Body of pancreas (tissue), 4 donors: ENCODE measurements at places on chromosomes 12 and 14. TPM values are rescaled to one million over a fixed set of nuclear protein-coding genes. Genes with fewer than 3 reads are reported as not detected.
A peak's percentile ranks its signal among the peaks of the same experiment; 100 is the strongest.

GRCh38 chr12:62802984-62803383 lies 132.0 kb downstream of the PPM1H start:
- no peaks in the 10 kb centered on the region for H3K36me3 ChIP-seq
- no peak overlapping the region for H3K27ac ChIP-seq
- H3K4me1 ChIP-seq: no peaks in the 10 kb centered on the region
- no peak for DNase-seq

DNA sequence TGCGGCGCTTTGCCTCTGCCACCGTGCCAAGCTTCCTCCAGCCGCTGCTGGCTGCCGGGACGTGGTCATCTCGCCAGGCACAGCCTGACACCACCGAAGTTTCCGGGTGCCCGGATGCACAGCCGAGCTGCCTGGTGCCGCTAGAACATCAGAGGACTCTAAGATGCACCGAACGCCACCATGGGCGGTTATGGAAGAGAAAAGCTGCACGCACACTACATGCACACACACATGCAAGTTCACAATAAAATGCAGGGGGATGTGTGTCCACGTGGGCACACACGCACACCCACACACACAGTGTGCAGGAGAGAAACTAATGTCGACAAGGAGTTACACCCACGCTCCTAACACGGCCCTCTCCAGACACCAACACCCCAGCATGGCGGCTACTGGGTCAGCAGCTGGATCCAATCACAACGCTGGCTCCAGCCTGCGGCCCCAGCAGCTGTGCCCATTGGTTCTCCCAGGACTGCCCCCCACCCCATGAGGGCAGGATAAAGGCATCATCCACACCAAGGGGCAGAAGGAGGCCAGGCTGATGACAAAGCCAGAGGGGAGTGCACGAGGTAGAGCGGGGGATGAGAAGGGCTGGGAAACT lies 82.7 kb downstream of the BCL11B start:
- H3K4me1 ChIP-seq: peaks cover 11% of the 10 kb centered on the region
- no peak overlapping the region for H3K4me3 ChIP-seq
- no peaks in the 10 kb centered on the region for H3K27me3 ChIP-seq

The MIP gene
- total RNA-seq: not detected

The C1S gene
- total RNA-seq: 105 TPM

- no peak overlapping the region for H3K4me3 ChIP-seq
- H3K36me3 ChIP-seq: no peaks in the 10 kb centered on the region
- DNase-seq: no peak
- H3K27ac ChIP-seq: no peak overlapping the region
- no peaks in the 10 kb centered on the region for H3K27me3 ChIP-seq
These were observed 231.7 kb upstream of the PRKD1 start for GRCh38 chr14:30159374-30159773.

DNA sequence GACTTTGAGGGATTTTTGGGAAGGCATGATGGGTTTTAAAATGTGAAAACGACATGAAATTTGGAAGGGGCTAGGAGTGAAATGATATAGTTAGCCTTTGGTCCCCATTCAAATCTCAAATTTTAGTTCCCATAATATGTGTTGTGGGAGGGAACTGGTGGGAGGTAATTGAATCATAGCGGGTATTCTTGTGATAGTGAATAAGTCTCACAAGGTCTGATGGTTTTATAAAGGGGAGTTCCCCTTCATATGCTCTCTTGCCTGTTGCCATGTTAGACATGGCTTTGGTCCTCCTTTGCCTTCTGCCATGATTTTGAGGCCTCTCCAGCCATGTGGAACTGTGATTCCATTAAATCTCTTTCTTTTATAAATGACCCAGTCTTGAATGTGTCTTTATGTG lies 72.8 kb downstream of the SLC16A7 start:
- no peak overlapping the region for H3K4me3 ChIP-seq
- H3K27ac ChIP-seq: no peak overlapping the region
- DNase-seq: no peak
- no peaks in the 10 kb centered on the region for H3K36me3 ChIP-seq

GRCh38 chr12:3200032-3200617 lies 122.9 kb downstream of the TSPAN9 start:
- H3K27me3 ChIP-seq: no peaks in the 10 kb centered on the region
- no peaks in the 10 kb centered on the region for H3K36me3 ChIP-seq
- peak; percentile 24 for DNase-seq
- H3K27ac ChIP-seq: no peak overlapping the region
- no peak overlapping the region for H3K4me3 ChIP-seq

DNA sequence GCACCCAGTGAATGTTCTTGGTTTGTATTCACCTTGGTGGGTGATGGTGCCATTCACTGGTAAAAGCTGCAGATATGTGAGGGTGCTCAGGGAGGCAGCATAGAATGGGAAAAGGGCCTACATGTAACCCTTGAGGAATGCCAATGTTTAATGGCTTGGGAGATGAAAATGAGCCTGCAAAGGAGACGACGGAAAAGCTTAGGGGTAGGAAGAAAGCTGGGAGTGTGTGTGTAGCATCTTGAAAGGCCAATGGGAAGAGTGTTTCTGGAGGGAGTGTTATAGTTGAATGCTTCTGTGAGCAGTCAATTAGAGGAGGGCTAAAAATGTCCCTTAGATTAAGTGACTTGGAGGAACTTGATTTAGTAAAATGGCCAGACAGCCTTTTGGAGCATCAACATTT lies 24.9 kb downstream of the PPM1A start:
- H3K27me3 ChIP-seq: no peaks in the 10 kb centered on the region
- H3K4me3 ChIP-seq: no peak overlapping the region
- no peak overlapping the region for H3K27ac ChIP-seq
- H3K36me3 ChIP-seq: no peaks in the 10 kb centered on the region
- peaks cover 43% of the 10 kb centered on the region for H3K4me1 ChIP-seq

DNA sequence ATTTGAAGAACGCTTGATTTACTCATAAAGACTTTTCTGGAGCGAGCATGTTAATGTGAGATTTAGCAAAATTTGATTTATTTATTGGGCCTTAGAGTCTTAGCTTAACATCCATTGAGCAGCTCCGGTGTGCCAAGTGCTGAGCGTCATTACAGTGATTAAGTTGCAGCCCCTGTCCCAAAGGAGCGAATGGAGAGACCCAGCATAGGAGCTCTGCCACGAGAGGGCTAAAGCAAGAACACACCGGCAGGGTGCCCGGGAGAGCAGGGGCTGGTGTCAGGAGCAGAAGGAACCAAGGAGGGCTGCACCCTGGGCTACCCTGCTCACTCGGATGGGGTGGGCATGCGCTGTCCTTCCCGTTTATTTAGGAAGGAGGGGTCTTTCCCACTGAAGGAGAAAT lies 50.6 kb downstream of the PPP2R5C start:
- H3K4me3 ChIP-seq: no peak overlapping the region
- DNase-seq: peak; percentile 57
- H3K27me3 ChIP-seq: no peaks in the 10 kb centered on the region
- H3K36me3 ChIP-seq: no peaks in the 10 kb centered on the region
- H3K27ac ChIP-seq: peak overlapping the region; percentile 98
- peaks cover 60% of the 10 kb centered on the region for H3K4me1 ChIP-seq
